Adipocyte (in vitro differentiated cells): ENCODE measurements at places on chromosomes 11 and 22.

DNA sequence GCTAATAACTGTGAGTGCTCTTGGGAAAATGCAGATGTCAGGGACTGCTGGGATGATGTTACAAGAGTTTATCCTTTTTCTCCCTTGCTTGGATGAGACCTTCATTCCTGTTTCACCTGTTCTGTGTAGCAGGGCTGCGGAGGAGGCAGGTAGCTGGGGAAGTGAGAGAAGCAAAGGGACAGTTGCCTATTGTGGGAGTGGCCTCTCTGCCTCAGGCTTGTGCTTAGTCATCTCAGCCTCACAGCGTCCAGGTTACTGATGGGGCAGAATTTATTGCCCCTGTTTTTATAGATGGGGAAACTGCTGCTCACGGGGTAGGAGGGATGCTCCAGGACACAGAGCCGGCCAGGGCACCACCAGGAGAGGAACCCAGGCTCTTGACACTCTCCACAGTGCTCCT, 1.7 kb downstream of the STX3 start:
- peak; percentile 11 for DNase-seq

DNA sequence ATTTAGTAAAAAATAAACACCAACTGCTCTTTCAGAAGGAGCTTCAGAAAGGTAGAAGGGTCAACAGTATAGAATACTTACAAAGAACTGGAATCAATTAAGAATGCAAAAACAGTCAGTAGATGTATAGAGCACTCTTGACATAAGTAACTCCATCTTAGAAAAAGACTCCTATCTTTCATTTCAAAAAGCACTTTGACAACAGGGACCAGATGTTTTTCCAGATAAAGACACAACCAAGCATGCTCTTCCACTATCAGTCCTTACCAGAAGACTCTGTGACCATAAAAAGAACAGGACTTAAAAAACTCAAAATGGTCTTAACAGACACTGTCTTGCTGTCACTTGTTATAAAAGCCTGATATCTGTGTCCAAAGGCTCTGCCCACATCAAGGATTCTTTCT, 5.2 kb downstream of the SLC25A17 start:
- DNase-seq, result no peak

DNA sequence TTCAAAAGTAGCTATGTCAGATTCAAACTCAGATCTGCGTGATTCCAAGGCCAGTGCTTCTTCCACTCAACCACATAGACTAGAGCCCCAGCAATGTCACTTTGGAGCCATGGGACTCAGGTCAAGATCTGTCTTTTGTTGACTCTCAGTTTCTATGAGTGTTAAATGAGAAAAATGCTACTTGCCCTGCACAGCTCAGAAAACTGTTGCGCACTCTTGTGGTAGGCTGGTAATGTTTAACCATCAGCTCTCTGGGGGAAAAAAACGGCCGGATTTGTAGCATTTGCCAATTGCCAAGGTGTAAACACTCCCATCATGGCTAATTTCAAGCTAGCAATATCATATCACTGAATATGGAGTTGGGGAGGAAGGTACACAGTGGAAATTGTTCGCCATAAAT, 328.1 kb upstream of the SYN3 start:
- DNase-seq, result no peak

DNA sequence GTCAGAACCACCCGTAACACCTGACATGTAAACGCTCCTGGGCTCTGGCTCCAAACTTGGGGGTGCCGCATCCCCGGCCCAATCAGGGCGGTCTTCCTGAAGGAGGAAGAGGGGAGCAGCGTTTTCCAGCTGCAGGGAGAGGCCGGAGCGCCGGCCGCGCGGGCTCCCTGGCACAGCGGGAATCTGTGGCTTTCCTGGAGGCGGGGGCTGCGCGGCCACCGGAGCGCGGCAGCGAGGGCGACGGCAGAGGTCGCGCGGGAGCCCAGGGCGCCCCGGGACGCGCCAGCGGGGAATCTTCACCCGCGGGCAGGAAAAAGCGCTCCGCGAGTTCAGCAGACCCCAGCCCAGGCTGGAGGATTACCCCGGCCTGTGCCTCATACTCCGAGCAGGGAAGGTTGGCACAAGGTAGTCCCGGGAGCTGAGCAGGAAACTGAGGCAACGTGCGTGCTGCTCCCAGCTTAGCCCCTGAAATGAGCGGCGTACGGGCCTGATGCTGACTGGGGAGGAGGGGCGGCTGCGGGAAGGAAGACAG, 600 bp upstream of the ESAM start:
- peak; percentile 23 for DNase-seq

DNA sequence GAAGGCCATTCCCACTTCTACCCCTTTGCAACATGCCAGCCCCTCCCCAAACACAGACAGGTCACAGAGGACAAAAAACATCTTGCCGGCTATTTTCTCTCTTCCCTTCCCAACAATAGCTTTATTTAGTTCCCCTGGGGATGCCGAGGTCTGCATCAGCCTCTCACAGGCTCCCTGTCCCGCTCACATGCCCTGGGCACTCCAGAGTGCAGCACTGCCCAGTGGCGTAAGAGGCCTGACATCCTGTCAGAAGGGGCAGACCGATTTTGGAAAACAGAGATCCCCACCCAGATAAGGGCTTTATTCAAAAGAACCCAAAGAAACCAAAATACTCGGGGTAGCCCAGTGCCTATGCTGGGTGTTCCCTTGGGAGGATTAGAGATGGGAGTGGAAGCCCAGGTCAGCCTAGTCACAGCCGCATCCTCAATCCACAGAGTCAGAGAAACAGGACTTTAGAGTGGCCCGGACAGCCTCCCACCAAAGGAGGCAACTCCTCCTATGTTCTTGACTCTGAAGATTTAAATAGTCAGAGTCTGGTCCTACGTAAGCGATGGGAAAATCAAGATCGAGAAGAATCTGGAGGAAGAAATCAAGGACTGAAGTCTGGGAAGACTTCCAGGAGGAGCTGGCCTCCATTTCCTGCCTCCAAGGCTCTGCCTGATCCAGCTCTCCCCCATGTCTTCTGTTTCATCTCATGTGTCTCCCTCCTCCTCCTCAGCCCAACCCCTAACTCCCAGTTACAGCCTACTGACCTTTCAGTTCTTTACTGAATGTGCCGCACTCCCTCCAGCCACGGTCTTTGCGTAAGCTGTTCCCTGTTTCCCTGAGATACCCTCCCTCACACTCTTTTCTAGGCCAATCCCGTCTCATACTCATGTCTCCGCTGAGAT, 129.3 kb downstream of the FBXO7 start:
- DNase-seq, result no peak

GRCh38 chr22:43013355-43014315, 1.3 kb downstream of the PACSIN2 start:
- DNase-seq, result peak; percentile 48

- no peak for DNase-seq
These were observed 75.7 kb upstream of the CSNK2A3 start for GRCh38 chr11:11428714-11429113.

DNA sequence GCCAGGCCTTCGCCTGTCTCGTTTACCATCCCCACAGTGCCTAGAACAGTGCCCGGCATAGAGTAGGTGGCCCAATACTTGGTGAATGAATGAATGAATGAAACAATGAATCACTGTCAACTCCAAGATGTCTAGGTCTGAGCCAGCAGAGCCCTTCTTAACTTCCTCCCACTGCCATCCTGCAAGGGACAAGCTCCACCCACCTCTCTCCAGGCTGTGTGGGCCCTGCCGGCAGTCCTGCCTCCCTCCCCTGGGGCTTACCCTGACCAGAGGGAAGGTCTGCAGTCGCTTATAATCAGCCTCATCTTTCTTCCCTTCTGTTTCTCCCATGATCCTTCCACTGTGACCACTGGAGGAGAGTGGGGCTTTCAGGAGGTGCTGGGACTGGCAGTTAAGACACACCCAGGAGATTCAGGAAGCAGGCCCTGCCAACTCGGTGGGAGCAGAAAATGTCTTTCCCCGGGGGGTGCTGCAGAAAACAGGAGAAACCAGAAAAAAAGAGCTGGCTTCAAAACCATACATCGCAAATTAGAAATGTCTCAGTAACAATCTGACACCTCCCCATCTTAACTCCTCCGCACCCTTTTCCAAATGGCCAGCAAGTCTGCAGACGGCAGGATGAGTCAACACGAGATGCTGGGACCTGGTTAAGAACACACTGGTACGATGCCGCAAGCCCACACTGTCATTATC, 11.4 kb downstream of the DNAL4 start:
- peak; percentile 69 for DNase-seq

- no peak for DNase-seq
These were observed 27.4 kb downstream of the DAGLA start for GRCh38 chr11:61707574-61707973.

DNA sequence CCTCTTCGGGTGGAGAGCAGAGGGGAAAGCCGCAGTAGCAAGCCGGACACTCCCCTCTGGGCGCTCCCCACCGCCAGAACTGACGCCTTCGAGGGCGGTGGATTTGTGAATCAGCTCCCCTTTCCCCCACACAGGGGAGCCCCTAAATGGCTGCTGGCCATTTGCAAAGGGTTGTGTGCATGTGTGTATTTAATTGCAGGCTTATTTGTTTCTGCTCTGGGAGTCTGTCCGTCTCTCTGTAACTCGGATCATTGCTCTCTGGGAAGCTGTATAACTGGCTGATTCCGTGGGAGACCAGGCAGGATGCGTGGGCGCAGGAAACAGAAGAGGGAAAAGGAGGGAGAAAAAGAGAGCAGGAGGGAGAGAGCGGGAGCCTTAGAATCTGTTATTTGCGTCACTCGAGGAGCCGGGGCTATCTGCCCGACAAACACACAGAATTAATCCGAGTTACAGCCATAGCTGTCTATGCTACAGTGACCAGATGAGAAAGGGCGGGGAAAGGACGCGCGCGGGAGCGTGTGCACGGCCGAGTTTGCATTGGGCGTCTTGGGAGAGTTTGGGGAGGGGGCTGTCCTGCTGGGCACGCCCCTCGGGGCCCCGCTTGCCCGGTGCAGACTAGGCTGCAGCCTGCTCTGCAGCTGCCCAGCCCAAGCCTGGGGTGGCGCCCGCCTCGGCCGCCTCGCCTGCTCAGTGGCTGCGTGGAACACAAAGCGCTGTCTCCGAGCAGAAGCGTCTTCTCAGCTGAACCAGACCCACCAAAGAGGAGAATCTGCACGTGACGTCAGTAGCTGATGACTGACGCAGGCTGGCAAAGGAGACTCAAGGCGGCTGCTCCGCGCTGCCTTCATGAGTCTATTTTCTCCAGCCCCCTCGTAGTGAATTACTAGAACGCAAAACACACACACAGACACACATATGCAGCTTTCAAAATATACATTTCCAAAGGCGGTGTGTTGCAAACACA, 105.3 kb upstream of the HSD17B12 start:
- DNase-seq, result peak; percentile 59
